Eye (tissue), 1 donor: ENCODE measurements at places on chromosomes 2 and 18.

- no peak for DNase-seq
Measured at GRCh38 chr2:163556511-163556910, 179.3 kb downstream of the FIGN start.

DNA sequence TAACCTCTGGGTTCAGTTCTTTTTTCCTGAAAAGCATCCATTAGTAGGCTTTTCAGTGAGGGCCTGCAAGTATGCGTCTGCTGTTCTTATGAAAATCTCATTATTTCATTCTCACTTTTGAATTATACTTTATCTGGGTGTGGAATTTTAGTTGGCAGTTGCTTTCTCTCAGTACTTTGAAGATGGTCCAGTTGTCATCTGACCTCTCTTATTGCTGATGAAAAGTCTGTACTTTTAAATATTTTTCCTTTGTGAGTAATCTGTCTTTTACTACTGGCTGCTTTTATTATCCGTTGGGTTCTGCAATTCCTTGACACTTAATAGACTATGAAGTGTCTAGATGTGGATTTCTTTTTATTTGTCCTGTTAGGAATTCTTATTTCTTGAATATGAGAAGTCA, 307.8 kb downstream of the CYP26B1 start:
- DNase-seq = no peak

GRCh38 chr2:424306-425171, 136.6 kb upstream of the ALKAL2 start:
- no peak for DNase-seq

DNA sequence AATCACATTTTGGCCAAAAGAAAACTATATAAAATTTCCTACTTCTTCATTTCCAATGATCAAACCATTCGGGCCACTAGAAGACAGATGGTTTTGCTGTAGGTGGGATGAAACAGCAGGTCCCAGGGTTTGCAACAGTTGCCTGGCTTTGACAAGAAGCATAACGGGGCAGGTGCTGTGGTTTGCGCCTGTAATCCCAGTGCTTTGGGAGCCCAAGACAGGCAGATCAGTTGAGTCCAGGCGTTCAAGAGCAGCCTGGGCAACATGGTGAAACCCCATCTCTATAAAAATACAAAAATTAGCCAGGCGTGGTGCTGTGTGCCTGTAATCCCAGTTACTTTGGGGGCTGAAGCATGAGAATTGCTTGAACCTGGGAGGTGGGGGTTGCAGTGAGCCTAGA, 81.4 kb upstream of the XPO1 start:
- no peak for DNase-seq

- no peak for DNase-seq
Measured at GRCh38 chr2:104952976-104953375, 84.9 kb upstream of the MRPS9 start.

- peak; percentile 87 for DNase-seq
Measured at GRCh38 chr18:22683196-22683676, 249.9 kb upstream of the RBBP8 start.

DNA sequence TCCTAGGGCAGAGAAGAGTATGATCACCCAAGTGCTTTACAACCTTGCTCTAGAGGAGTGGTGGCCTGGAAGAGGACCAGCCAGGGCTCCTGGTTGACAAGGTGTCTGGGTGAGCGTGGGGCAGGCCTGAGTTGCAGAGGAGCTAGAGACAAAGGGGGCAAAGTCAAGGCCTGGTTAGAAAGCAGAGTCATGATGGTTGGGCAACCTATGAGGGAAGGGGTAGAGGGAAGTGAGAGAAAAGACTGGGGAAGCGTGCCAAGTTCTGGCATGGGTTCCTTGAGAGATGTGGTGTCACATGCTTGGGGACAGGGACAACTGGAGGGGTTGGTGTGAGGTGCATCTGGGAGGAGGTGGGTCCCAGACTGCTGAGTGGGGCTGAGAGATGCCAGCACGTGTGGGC, 13.5 kb downstream of the ZFP36L2 start:
- DNase-seq = no peak

DNA sequence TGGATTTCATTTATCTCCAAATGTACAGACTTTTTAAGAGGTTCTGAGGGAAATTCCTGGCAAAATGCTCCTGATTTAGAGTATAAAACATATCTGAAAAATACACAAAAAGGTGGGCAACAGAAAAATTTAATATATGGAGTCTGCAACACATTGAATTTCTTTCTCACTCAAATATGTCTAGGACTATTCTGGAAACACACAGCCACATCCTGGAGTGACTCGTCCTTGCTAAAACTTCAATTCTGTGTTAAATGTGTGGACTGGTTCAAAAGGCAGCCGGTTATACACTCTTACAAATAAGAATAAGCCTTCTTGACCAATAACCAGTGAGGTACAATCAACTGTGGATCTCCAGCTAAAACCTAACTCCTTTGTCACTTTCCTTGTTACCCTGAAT, 44.1 kb upstream of the RND3 start:
- DNase-seq = no peak

DNA sequence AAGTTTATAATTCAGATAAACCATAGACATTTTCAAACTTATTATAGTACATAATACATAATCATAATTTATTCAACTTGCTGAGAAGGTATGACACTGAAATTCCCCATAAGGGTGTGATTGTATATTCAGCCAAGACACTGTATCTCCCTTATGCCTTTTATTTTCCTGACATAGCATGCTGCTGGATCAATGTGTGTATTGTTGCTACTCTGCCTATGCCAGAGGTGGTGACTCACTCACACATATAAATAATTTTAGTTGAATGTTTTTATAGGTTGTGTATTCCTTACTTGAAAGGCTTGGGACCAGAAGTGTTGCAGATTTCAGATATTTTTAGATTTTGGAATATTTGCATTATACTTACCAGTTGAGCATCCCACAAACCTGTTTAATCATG, 86.8 kb downstream of the VRK2 start:
- no peak for DNase-seq

- no peak for DNase-seq
Measured at GRCh38 chr2:136534811-136535210, 230.5 kb upstream of the THSD7B start.

DNA sequence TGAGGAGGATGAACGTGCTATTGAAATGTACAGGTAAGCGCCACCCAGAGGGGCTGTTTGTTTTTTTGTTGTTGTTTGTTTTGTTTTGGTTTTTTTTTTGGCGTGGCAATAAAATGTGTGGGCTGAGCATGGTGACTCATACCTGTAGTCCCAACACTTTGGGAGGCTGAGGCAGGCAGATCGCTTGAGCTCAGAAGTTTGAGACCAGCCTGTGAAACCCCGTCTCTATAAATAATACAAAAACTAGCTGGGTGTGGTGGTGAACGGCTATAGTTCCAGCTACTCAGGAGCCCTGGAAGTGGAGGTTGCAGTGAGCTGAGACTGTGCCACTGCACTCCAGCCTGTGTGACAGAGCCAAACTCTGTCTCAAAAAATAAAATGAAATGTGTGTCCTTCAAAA, 6.2 kb downstream of the PDCL3 start:
- DNase-seq = no peak

GRCh38 chr18:61765097-61765496, 127.7 kb downstream of the RNF152 start:
- DNase-seq = no peak

DNA sequence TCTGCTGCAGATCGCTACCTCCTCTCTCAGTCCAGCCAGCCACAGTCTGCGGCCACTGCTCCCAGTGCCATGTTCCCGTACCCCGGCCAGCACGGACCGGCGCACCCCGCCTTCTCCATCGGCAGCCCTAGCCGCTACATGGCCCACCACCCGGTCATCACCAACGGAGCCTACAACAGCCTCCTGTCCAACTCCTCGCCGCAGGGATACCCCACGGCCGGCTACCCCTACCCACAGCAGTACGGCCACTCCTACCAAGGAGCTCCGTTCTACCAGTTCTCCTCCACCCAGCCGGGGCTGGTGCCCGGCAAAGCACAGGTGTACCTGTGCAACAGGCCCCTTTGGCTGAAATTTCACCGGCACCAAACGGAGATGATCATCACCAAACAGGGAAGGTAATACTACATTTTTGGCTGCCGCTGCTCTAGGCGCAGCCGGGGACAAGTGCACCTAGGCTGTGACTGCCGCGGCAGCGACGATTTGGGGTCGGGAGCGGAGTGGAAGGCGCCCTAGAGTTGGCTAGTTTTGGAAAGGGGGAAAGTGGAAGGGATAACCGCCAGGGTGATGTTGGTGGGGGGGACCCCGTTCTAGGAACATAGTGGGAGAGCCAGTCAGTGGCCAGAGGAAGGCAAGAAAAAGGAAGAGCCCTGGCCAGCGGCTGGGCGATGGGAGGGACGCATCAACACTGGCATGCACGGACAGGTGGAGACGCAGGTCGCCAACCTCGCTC, 776 bp downstream of the TBR1 start:
- peak; percentile 62 for DNase-seq

DNA sequence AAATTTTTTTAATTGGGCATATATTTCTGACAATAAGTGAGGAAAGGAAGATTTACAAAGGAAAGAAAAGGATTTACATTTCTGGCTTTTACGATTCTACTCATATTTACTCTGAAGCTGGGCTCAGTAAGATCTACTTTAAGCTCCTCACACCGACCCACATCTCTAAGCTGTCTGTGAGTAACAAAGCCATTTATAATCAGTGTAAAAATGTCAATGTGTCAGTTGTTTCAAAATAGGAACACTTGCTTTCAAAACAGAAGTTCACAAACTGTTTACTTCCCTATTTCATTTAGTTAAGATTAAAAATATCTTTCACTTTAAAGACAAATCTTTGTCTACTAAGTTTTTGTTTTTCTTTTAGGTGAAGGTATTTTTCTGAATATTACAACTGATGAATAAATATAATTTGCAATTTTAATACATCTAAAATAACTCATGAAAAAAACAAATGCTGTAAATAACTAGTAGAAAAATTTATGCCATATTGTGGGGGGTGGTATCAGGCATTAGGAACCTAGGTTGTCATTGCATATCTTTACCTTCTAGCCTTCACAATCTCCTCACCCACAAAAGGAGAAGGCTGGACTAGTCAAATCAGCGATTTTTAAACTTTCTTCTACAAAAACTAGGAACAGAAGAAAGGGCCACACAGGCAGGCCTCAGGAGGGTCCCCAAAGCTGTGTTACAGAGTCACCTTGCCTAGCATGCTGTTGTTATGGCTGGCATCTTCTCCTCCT, 64.5 kb downstream of the TMEM131 start:
- no peak for DNase-seq

GRCh38 chr2:60028849-60029565, 524.4 kb downstream of the BCL11A start:
- DNase-seq = no peak

GRCh38 chr18:10374195-10374594, 80.2 kb upstream of the APCDD1 start:
- DNase-seq = no peak

GRCh38 chr18:69484699-69485396, 84.2 kb downstream of the DOK6 start:
- DNase-seq = no peak

GRCh38 chr2:64345998-64346397, 108.0 kb upstream of the LGALSL start:
- DNase-seq = no peak

GRCh38 chr2:216349366-216349765, 22.9 kb downstream of the MARCHF4 start:
- DNase-seq = peak; percentile 73

DNA sequence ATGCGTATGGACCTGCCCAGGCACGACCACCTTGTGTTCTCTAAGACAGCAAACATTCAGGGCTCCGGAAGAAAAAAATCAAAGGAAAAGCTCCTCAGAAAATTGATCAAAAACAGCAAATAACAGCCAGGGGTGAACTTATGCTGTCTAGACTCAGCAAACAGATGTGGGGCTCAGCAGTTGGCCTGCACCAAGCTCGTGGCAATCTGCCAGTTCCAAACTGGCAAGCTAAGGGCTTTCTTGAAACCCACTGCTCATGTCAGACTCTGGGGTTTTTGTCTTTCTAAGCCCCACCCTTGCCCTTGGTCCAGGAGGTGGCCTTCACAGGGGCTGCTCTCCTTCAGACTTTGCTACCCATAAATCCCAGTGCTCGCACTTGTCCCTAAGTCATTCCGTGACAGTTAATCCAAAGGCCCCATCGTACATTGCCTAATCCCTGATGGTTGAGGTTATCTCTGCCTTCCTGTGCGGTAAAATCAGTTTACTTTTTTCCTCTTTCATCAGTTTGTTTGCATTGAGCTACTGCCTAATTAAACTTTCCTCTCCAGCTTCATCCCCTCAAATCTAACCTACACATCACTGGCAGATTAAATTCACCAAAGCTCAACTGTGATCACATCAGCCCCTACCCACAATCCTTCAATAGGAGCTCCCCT, 408.0 kb downstream of the LRATD1 start:
- DNase-seq = peak; percentile 40

GRCh38 chr2:60764736-60765534, 8.9 kb downstream of the PAPOLG start:
- no peak for DNase-seq

DNA sequence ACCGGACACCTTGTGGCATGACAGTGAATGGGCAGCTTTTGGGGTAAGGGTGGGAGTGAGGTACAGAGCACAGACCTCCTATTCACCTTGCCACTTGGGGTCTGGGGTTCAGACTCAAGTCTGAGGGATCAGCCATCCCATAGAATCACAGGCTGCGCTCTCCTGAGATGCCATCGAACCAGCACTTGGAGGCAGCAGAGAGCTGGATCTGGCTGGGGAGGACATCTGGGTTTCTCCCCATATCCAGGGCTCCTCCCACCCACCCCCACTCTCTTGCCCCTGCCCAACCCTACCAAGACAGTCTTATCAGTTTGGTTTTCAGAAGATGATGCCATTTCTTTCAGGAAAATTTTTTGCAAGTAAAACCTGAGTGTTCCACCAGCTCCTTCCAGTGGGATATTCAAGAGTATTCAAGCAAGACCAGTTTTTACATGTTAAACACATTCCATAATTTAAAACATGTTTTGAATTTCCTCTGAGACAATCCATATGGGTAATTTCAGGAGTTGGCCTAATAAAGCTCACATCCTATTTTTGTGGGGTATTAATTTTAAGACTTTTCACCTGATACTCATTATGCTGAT, 29.2 kb upstream of the TEX44 start:
- DNase-seq = peak; percentile 80

DNA sequence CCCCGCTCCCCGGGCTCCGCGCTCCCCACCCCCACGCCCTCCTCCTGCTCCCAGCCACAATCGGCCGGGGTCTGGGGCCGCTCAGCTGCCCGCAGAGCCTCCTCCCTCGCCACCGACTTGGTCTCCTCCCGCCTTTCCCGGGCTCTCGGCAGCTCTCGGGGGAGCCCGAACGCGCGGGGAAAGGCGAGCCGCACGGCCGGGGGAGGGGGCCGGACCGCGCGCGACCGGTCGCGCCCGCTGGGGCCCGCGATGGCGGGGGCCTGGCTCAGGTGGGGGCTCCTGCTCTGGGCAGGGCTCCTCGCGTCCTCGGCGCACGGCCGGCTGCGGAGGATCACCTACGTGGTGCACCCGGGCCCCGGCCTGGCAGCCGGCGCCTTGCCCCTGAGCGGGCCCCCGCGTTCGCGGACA, 327 bp downstream of the LTBP1 start:
- DNase-seq = peak; percentile 76

GRCh38 chr2:43110442-43110871, 115.9 kb downstream of the ZFP36L2 start:
- peak; percentile 84 for DNase-seq
